ENCODE measurements at places on chromosomes 16 and 17.

DNA sequence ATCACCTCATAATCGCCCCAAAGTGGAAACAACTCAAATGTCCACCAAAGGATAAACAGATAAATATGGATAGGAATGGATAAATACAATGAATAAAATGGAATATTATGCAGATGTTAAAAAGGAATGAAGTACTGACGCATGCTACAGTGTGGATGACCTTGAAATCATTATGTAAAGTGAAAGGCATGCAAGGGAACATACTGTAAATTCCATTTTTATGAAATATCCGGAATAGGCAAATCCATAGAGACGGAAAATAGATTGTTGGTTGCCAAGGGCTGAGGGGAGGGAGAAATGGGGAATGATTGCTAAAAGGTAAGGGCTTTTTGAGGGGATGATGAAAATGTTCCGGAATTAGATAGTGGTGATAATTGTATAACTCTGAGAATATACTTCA lies 36.0 kb downstream of the STAT5B start:
- no peaks in the 10 kb centered on the region for H3K36me3 ChIP-seq
- peaks cover 7% of the 10 kb centered on the region for H3K4me1 ChIP-seq
- no peaks in the 10 kb centered on the region for H3K27me3 ChIP-seq

GRCh38 chr16:66476328-66477027 lies 49.4 kb downstream of the BEAN1 start:
- H3K27ac ChIP-seq, result no peak overlapping the region
- H3K36me3 ChIP-seq, result no peaks in the 10 kb centered on the region
- DNase-seq, result peak; percentile 14
- H3K4me1 ChIP-seq, result peaks cover 26% of the 10 kb centered on the region
- no peak overlapping the region for H3K4me3 ChIP-seq
- no peaks in the 10 kb centered on the region for H3K27me3 ChIP-seq

- H3K27ac ChIP-seq, result no peak overlapping the region
- DNase-seq, result no peak
- H3K36me3 ChIP-seq, result peaks cover 26% of the 10 kb centered on the region
- peaks cover 21% of the 10 kb centered on the region for H3K4me1 ChIP-seq
Measured at GRCh38 chr16:89653656-89654295, 3.7 kb downstream of the CHMP1A start.

- no peak overlapping the region for H3K27ac ChIP-seq
- no peaks in the 10 kb centered on the region for H3K27me3 ChIP-seq
- no peaks in the 10 kb centered on the region for H3K4me1 ChIP-seq
- DNase-seq, result no peak
- peaks cover 47% of the 10 kb centered on the region for H3K36me3 ChIP-seq
Measured at GRCh38 chr16:69909760-69910159, 41.4 kb upstream of the CLEC18A start.

DNA sequence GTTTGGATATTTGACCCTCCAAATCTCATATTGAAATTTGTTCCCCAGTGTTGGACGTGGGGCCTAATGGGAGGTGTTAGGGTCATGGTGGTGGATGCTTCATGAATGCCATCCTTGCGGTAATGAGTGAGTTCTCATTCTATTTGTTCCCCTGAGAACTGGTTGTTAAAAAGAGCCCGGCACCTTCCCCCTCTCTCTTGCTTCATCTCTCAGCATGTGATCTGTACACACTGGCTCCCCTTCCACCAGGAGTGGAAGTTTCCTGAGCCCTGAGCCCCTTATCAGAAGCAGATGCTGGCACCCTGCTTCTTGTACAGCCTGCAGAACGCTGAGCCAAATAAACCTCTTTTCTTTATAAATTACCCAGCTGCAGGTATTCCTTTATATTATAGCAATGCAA lies 25.6 kb downstream of the PIK3R6 start:
- H3K27me3 ChIP-seq, result no peaks in the 10 kb centered on the region
- no peaks in the 10 kb centered on the region for H3K4me1 ChIP-seq
- H3K36me3 ChIP-seq, result no peaks in the 10 kb centered on the region

DNA sequence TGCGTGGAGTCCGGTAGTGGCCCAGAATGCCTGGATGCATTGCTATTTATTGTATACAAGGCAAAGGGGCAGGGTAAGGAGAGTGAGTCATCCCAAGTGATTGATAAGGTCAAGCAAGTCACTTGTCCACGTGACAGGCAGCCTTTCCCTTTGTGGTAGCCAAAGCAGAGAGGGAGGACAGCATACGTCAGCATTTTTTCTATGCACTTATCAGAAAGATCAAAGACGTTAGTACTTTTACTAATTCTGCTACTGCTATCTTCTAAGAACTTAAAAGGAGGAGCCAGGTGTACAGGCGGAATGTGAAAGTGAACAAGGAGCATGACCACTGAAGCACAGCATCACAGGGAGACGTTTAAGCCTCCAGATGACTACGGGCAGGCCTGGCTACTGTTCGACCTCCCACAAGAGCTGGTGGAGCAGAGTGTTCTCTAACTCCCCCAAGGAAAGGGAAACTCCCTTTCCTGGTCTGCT lies 47.9 kb upstream of the ARL4D start:
- H3K4me3 ChIP-seq, result no peak overlapping the region
- no peak for DNase-seq
- no peaks in the 10 kb centered on the region for H3K27me3 ChIP-seq
- no peak overlapping the region for H3K27ac ChIP-seq
- no peaks in the 10 kb centered on the region for H3K36me3 ChIP-seq

- H3K36me3 ChIP-seq, result no peaks in the 10 kb centered on the region
- H3K27ac ChIP-seq, result no peak overlapping the region
- DNase-seq, result no peak
Measured at GRCh38 chr17:73760439-73760758, 116.2 kb upstream of the SDK2 start.

All from CD4-positive, CD25-positive, alpha-beta regulatory T cell (primary cell).